ENCODE measurements at places on chromosomes 11 and 22.

DNA sequence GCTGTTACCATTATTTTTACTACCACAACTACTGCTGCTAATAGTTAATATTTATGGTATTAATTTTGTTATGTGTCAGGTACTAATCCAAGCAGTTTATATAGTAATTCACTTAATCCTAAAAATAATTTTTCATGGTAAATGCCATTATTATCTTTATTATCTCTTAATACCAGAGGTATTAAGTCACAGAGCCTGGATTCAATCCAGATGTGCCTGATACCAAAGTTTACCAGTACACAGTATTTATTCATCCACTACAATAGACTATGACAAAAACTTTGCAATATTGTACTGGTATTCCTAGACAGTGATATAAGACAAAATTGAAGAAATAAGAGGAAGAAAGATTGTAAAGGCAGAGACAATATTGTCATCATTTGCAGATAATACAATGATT, 24.5 kb downstream of the MAP6 start:
- DNase-seq = no peak

DNA sequence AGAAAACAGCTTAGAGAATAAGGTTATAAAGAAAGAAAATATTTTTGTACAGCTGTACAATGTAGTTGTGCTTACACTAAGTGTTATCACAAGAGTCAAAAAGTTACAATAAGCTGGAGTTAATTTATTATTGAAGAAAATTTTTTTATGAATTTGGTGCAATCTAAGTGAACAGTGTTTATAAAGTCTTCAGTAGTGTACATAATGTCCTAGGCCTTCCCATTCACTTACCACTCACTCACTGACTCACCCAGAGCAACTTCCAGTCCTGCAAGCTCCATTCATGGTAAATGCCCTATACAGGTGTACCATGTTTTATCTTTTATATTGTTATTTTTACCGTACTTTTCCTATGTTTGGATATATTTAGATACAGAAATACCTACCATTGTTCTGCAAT, 34.7 kb downstream of the GDPD4 start:
- no peak for DNase-seq

GRCh38 chr11:130581646-130582045, 133.2 kb downstream of the ADAMTS15 start:
- DNase-seq = peak; percentile 28

- no peak for DNase-seq
These were observed 103.1 kb downstream of the TEAD1 start for GRCh38 chr11:12777208-12777874.

GRCh38 chr22:41833369-41834004, 582 bp downstream of the SREBF2 start:
- DNase-seq = no peak

- no peak for DNase-seq
These were observed 23.2 kb downstream of the MS4A4A start for GRCh38 chr11:60303661-60304060.

DNA sequence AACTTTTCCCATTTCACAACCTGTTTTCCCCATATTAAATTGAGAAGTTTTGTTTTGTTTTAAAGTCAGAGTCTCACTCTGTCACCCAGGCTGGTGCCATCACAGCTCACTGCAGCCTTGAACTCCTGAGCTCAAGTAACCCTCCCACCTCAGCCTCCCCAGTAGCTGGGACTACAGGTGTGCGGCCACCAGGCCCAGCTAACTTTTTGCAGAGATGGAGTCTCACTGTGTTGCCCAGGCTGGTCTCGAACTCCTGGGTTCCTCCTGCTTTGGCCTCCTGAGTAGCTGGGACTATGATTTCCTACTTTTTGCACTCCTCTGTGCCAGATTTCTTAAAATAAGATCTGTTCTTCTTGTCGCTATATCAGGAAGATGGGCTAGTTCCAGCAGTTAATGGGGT, 44.9 kb downstream of the GNB1L start:
- DNase-seq = no peak

DNA sequence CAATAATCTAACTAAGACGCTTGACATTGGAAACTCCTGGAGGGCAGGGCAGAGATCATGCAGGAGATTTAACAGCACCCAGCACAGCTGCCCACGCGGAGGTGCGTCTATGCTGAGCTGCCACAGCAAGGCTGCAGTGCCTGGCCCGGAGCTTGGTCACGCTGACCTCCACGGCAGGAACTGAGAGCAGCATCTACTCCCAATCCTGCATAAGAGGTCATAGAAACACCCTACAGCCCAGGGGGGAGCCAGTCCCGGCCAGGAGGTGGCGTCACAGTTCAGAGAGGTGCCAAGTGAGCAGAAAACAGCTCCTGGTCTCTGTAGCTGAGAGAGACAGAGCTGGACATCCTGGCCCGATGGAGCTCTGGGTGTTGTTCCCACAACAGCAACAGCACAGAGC, 121.1 kb upstream of the TMEM45B start:
- no peak for DNase-seq

DNA sequence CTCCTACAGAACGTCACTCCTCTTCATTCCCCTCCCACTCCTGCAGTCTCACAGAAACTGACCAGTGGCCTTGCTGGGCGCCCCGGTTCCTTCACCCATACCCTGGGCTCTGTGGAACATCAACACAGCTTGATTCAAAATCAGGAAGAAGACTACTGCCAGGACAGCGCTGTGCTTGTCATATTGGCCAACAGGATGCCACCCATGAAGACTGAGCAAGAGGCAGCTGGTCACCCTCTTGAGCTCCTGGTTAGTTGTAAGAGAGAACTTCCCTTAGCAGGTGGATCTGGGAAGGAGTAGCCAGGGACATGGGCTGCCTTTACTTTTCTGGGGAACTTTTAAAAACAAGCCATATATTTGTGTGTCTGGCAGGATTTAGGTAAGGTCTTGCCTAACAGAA, 110.4 kb upstream of the TIMP3 start:
- no peak for DNase-seq

DNA sequence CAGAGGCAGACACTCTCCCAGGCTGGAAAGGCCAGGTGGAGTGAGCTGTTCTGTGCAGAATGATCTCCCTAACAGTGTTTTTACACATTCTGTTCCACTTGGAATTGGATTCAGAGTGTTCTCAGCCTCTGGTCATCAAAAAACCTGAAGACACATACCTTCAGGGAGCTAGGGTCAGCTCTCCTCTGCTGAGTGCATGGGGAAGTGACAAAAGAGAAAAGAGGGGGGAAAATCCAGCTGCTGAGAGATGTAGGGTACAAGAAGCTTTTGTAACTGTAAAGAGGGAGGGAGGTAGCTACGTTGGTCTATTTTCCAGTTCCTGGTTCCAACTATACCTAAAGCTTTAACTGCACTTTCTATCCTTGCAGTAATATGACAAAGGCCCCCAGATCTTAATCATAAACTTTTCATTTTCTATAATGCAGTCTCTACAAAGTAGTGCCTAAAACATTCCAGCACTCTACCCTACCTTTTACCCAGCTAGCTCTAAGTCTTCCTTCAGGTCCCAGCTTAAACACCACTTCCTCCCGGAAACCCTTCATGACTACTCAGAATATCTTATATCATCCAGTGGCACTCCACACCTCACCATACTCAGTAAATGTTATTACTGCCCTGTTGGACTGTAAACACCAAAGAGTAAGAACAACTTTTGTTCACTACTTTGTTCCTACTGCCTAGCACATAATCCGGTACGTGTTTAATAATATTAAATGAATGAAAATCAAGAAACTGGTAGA, 9.2 kb downstream of the MAPK1 start:
- no peak for DNase-seq

- no peak for DNase-seq
These were observed 1155.5 kb upstream of the TENM4 start for GRCh38 chr11:80596291-80596810.

GRCh38 chr11:111624608-111625007, 22.4 kb downstream of the SIK2 start:
- no peak for DNase-seq

GRCh38 chr22:35661464-35661863, 13.2 kb downstream of the APOL6 start:
- DNase-seq = no peak

DNA sequence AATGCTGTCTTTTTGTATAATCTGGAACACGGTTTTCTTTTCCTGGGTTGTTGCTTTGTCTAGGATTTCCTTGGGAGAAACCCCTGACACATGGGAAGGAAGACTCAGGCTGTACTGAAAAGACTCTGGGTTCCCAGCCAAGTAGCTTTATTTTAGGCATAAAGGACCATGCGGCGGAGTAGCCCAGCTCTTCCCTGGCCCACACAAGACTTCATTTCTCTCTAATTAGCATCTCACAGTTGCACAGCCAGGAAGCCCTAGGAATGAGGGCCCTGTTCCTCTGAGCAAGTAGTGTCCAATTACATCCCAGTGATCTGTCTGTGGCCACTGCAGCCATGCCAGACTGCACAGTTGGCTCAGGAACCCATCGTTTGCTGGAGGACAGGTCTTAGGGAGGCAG, 319.5 kb downstream of the TENM4 start:
- no peak for DNase-seq

DNA sequence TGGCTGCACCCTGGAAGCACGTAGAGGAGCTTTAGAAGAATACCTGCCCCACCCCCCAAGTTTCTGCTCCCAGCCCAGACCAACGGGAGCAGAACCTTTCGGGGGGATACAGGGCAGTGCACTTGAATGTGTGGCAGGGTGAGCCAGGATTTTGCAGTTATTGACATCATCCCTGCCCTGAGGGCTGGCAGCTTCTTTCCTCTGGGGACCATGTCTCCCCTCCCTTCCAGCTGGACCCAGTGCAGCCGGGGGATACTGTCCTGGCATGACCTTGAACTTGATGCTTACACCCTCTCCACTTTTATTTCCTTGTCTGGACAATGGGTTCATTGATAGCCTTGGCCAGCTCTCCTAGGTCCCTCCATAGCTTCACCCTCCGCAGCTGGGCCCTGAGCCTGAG, 4.1 kb upstream of the CABP7 start:
- no peak for DNase-seq

DNA sequence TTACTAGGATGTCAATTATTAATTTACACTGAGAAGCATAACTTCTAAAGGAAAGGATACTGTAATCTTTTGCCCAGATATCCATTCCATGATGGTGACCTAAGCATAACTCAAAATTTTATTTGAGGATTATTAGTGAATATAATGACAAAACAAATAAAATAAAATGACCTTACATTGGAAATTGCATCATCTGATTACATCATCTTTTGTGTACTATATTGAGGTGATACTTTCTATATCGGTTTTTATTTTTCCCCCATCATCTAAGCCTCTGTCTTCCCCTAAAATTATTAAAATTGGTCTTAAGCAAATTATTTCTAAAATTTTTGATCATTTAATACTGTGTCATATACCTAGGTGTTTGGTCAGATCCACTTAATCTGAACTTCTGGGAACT, 150.1 kb upstream of the CTSC start:
- DNase-seq = no peak

GRCh38 chr11:75930534-75930933, 115.5 kb downstream of the UVRAG start:
- DNase-seq = no peak

DNA sequence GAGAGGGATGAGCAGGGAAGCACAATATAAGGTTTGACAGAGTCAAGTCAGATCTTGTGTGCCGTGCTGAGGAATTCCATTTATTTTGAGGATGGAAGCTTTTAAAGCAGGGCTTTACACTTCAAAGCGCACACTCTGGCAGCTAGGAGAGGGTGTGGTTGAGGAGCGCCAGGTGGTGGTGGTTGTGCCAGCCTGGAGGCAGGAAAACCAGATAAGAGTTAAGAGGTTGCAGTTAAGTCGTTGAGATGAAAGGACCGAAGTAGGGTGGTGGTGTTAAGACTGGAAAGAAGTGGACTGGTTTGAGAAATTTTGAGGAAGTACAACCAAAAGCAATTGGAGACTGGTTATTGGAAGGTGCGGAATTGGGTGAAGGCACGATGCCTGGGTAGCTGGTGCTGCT, 231.6 kb upstream of the TBCEL start:
- DNase-seq = no peak

DNA sequence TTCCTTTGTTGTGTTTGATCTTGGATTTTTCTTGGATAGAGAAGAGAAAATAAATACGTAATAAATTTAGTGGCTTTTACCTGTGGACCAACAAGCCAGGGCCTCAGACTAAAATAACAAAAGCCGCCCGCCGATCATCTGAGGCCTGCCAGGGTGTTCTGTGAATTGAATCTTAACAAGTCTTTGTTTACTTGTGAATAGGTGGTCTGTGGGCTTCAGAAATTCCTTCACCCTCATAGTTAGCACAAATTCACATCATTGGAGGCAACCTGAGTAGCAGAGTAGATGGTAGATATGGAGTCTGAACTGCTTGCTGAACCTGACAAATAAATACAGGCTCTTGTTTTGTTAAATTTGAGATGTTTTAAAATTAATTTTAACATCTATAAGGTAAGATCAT, 176.3 kb upstream of the MTNR1B start:
- DNase-seq = no peak

GRCh38 chr11:62012451-62012831, 45.0 kb upstream of the FTH1 start:
- peak; percentile 64 for DNase-seq

GRCh38 chr11:61996933-61997332, 29.5 kb upstream of the FTH1 start:
- no peak for DNase-seq

- DNase-seq = no peak
These were observed 40.2 kb downstream of the EP300 start for GRCh38 chr22:41132550-41132949.

- peak; percentile 41 for DNase-seq
These were observed 10.4 kb downstream of the PACSIN2 start for GRCh38 chr22:43004362-43005035.

- DNase-seq = no peak
These were observed 3.3 kb downstream of the IL17REL start for GRCh38 chr22:50009251-50009650.

GRCh38 chr11:17793642-17794170, 59.1 kb downstream of the KCNC1 start:
- DNase-seq = no peak

- no peak for DNase-seq
These were observed 1091.8 kb downstream of the TBC1D22A start for GRCh38 chr22:47854251-47854650.

- no peak for DNase-seq
These were observed 1230.2 kb downstream of the JRKL start for GRCh38 chr11:97620007-97620406.
